KG1 (cell line): ENCODE measurements at places on chromosomes 1 and 21.

DNA sequence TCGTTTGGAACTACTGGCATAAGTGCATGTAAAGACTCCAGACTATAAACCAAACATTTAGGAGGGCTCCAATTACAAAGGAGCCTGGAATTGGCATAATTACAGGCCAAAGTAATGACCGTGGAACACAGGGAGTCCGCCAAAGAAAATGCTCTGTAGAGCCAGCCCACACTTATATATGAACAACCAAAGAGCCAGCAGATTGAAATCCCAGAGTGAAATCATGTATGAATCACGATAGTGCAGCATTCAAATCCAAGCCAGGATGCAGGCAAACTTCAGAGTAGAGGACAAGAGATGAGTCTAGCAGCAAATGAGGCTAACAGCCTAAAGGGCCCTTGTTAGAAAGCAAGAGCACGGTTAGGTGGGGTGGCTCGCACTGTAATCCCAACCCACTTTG is 13.1 kb downstream of the VPS26C start:
- no peak for DNase-seq

- no peak for DNase-seq
Measured at GRCh38 chr1:162702628-162703027, 70.4 kb downstream of the DDR2 start.

GRCh38 chr1:4485398-4485797 is 169.0 kb upstream of the AJAP1 start:
- DNase-seq = no peak

DNA sequence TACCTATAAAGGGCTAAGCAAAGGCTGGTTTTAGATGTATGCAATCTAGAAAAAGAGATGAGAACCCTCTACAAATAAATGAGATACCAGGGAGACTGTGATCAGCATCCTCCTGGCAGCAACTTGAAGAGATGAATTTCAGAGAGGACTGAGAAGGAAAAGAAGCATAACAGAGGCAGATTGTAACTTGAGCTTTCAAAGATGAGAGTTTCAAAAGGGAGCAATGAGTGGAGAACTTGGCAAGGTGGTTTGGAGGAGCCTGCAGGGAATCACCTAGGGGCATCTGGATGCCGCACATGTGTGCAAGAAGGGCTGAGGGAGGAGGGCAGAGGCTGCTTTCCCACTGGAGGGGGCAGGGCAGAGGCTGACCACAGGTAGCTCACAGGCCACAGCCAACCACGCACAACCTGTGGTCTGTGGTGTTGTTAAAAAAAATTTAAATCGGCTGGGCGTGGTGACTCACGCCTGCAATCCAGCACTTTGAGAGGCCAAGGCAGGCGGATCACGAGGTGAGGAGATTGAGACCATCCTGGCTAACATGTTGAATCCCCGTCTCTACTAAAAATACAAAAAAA is 50.2 kb downstream of the PCNX2 start:
- DNase-seq = no peak

GRCh38 chr1:174902531-174903099 is 97.1 kb upstream of the CACYBP start:
- DNase-seq = no peak

DNA sequence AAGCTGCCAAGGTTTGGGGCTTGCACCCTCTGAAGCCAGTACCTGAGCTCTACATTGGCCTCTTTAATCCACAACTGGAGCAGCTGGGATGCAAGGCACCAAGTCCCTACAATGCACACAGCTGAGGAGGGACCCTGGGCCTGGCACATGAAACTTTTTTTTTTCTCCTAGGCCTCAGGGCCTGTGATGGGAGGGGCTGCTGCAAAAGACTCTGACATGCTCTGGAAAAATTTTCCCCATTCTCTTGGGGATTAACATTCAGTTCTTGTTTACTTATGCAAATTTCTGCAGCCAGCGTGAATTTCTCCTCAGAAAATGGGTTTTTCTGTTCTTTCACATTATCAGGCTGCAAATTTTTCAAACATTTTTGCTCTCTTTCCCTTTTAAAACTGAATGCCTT is 1072.2 kb downstream of the BRINP3 start:
- no peak for DNase-seq

DNA sequence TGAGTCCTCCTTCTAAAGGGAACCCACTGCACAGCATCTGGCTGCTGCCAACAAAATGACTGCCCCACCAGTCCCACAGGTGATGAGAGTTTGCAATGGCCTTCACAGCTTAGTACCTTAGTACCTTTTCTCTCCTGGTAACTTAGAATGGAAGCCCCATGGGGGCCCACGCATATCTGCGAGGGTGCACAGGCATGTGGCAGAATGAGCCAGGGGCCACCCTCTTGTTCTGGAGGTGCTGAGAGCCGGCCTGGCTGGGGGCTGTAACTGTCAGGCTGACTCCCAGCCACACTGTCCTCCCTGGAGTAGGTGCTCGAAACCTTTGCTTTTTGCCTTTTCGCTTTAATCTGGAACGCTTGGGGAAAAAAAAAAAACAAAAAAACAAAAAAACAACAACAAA is 185.1 kb downstream of the DHRS3 start:
- DNase-seq = no peak

GRCh38 chr1:25550155-25550506 is 6.7 kb downstream of the LDLRAP1 start:
- DNase-seq = no peak

DNA sequence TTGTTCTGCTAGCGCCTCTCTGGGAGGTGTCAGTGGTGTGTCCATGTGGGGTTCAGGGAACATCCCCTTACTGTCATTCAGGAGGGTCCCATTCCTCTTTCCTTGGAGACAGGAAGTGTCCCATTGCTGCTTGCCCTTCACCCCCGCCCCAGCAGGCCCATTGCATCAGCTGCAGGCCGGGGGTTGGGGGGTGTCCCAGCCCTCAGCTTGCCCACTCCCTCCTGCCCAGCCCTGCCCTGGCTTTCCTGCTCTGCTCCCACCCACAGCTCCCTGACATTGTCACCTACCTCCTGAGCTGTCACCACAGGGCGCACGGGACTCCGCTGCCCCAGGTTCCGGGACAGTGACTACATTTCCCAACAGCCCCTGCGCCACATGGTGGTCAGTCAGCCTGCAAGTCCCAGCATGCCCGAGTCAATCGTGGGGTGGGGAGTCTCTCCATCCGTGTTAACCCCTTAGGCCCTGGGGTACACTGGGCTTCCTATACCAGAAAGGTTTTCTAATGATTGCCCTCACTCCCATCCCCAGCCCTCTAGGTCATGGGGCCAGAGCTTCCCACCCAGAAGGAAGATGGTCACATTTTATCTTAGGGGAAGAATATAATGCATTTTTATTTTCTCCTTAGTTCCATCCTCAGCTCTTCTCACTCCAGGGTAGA is at the start of gene INPP5B:
TSS of gene INPP5B (minus strand) at position 351 of the 658 bp plus-strand sequence. CDS start 745 bp downstream, outside the sequence.
- DNase-seq = peak; percentile 63

- no peak for DNase-seq
Measured at GRCh38 chr1:111290630-111291029, at the start of gene CHIA. Gene CHIA (plus strand): TSS chr1:111290851. CDS start chr1:111310468, 19,617 bp downstream.

GRCh38 chr1:246208105-246208504 is 299.0 kb downstream of the SMYD3 start:
- DNase-seq = no peak

DNA sequence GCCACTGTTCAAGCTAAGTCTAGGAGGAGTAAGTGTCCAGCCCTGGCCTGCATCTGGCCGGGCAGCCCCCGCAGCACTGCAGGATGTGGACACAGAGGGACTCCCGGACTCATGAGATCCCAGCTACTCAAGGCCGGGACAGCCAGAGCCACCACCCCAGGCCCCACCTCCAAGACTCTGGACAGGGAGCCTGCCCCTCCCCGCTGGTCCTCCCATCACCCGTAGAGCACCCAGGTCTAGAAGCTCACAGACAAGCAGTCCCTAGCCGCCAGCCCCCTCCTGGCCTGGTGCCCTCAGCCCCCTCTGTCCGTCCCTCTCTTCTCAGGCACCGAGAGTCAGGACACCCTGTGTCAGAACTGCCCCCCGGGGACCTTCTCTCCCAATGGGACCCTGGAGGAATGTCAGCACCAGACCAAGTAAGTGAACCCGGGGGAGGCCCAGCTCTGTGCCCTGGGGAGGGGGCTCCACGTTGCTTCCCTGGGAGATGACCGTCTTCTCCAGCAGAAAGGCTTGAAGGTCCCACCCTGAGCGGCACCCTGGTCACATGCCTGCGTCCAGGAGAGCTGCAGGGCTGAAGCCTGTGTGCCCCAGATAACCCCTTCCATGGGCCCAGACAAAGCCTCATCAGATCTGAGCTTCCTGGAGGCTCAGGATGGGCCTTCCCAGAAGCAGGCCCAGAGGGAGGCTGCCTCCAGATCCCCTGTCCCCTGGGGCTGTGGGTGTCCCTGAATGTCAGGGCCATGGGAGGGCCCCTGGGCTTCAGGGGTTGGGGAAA is 4.3 kb downstream of the TNFRSF14 start:
- DNase-seq = no peak

- no peak for DNase-seq
Measured at GRCh38 chr1:114330451-114330983, 176.8 kb upstream of the SYT6 start.

DNA sequence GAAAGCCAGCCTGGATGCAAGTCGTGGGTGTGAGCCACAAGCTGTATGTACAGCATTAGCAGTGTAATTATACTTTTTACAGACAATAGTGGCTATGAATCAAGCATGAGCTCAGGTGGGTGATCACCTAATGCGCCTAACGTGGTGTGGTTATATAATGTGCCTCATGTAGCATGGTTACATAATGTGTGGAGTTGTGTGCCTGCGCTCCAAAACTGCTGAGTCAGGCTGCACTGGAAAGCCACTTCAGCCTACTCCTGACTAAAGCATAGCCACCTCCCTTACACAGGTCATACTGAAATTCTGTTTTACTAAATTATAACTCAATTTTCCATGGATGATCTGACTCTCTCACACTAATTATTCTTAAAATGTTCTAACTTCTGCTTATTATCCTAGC is 69.8 kb downstream of the KCNT2 start:
- DNase-seq = no peak

DNA sequence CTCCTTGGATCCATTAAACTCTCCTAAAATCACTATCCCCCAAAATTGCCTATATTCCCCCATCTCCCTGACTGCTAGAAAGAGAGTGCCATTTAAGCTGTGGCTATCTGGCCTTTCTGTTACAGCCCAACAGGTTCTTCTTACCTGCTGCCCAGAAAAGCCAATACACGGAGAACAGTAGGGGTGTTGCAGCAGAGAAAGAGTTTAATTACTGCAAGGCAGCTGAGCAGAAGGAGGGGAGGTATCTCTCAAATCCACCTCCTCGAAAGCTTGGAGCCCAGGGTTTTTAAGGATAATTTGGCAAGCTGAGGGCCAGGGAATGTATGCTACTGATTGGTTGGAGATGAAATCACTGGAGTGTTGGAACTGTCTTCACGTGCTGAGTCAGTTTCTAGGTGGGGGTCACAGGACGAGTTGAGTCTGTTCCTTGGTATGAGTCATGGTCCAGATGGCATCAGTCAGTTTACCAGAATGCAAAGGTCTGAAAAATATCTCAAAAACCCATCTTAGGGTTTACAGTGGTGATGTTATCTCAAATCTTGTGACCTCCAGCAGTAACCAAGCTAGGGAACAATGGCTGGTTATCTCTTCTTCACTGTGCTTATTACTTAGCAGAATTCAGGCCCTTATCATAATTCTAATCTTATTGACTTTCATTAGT is 89.8 kb downstream of the SMYD3 start:
- DNase-seq = no peak

DNA sequence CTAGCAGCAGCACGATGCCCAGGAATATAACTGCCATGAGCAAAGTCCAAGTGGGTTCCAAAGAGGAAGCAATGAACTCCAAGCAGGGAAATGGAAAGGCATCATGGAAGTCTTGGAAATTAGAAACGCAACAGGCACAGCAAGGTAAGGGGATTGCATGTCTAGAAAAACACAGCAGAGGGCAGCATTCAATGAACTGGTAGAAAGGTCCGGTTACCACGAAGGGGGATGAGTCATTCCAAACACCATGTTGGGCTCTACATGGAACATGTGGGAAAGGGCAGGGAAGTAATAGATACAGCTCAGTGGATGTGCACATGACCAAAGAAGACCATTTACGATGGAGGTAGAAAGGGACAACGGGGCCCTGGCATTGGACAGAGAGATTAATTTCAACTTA is 36.4 kb downstream of the RXRG start:
- DNase-seq = no peak

- DNase-seq = peak; percentile 72
Measured at GRCh38 chr21:35508139-35508888, 459.2 kb upstream of the RUNX1 start.

GRCh38 chr1:1169429-1170214 is 4.1 kb upstream of the TTLL10 start:
- DNase-seq = no peak

DNA sequence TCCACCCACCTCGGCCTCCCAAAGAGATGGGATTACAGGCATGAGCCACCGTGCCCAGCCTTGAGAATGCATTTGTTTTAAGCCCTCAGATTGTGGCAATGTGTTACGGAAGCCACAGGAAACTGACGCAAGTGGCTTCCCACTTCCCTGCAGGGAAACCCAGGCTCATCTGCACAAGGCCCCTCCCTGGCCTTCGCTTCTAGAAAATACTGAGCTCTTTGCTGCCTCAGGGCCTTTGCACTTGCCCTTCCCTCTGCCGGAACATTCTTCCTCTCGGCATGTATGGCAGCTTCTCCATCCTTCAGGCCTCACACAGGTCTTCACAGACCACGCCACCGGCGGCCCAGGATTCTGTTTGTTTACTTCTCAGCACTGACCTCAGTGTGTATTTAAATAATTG is 137.0 kb upstream of the TMEM51 start:
- DNase-seq = no peak

DNA sequence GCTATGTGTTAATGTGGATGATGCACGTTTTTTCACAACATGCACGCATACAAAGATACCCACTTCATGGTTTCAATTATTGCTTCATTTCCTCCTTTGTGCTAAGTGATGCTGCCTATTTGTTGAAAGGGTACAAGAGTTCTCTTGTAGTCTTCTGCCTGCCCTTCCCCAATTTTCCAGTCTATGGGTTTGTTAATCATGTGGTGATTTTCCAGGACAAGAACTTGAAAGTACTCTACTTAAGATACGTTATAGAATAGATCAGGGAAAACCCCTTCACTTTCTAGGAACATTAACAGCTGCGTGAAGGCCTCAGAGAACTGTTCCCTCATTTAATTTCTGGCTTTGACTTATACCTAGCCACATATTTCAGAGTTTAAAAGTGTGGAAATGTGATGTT is 52.1 kb upstream of the SLC44A3 start:
- DNase-seq = no peak

- DNase-seq = no peak
Measured at GRCh38 chr1:13664451-13664850, 35.5 kb upstream of the PRDM2 start.
